ENCODE measurements at places on chromosomes 5 and 9.

- no peak for DNase-seq
Measured at GRCh38 chr5:105554568-105555169, 1992.1 kb upstream of the NUDT12 start.

GRCh38 chr9:11966786-11967185, 726.4 kb upstream of the TYRP1 start:
- no peak for DNase-seq

DNA sequence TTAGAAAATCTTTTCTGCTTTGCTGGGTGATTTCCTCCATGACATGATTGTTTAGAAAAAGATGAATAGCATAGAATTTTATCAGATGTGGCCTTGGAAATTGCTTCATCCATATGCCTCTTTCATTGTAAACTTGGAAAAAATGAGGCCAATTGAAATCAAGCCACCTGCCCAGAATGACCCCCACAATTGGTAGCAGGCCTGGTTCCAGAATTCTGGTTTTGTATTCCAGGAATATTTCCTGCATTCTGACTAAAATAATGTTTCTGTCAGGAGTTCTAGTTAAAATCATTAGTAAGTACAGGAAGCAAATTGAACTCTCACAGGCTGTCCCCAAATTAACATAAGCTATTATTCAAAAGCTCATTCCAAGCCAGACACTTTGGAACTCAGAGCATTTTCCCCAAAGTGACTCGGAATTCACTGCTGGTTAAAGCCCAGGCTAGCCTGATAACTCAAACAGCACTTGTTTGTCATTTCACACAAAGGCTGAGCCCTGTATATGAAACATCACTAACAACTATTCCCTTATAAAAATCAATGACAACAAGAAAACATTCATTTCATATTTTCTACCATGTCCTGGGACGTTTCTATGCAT, 75.1 kb upstream of the ADCY2 start:
- DNase-seq: no peak

GRCh38 chr5:140258873-140259272, 44.0 kb downstream of the PFDN1 start:
- DNase-seq: no peak

DNA sequence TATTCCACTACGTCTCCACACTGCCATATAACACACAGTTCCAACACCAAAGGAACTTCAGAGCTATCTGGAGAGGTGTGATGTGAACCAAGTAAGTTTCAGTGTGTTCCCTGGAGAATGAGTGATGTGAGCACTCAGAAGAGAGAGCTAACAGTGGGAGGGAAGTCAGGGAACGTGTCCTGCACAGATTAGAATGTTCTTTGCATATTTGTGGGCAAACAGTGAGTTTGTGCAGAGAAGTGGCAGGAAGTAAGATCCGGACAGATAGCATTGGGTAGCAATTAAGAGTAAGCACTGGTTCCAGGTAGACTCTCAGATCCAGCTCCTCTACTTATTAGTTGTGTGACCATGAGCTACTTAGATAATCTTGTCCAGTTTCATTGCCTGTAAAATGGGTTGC, 206.4 kb downstream of the PDZD2 start:
- DNase-seq: no peak

GRCh38 chr5:97231025-97231636, 48.1 kb upstream of the RIOK2 start:
- no peak for DNase-seq

GRCh38 chr9:127971357-127972235, 9.2 kb downstream of the EEIG1 start:
- no peak for DNase-seq

GRCh38 chr9:98017306-98017705, 34.2 kb downstream of the ANP32B start:
- no peak for DNase-seq

DNA sequence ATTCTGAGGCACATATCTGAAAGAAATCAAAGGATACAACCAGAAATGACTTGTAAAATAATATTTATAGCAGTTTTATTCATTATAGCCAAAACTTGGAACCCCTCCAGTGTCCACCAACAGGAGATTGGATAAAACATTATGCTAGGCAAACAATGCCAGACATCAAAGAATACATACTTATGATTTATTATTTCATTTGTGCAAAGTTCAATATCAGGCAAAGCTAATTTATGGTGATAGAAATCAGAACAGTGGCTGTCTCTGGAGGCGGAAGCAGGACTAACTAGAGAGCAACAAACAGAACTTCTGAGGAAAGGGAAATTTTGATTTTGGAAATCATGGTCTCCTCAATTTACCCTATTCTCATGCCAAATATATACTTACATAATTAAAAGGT, 193.1 kb downstream of the ICE1 start:
- DNase-seq: peak; percentile 63

- no peak for DNase-seq
Measured at GRCh38 chr9:126474786-126475485, 138.8 kb upstream of the LMX1B start.

- DNase-seq: no peak
Measured at GRCh38 chr5:54403885-54404416, 51.5 kb upstream of the HSPB3 start.

DNA sequence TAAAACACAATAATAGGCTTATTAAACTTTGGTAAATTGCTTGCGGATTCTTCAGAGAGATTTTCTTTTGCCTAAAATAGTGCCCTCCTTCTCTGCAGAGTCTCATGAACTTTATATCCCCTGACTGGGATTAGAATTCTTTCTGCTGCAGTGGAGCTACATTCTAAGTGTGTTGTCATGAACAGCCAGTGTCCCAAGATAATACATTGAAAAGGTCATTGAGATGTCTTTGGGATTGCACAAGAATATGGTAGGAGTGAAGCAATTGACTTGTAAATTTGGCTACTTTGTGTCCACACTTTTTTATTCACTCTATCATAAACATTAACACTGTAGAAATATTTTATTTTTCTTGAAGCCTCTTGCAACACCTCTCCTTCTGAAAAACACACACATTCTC, 604.5 kb downstream of the GABRG2 start:
- DNase-seq: no peak

DNA sequence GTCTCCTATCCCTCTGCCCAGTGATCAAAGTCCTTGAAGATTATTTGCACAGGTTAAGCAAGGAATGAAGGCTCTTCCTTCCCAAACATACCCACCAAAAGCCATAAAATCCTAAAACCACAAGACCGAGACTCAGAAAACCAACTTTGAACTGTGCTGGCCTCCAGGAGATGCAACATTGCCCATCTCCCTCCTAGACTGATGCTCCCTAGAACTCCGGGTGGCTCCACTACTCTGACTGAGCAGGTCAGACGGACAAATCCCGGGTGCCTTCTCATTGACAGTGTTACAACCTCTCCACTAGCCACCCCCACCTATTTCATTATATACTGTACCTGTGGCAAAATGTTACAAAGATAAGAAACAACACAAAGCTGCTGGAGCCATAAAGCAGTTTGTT, 110.1 kb downstream of the FANCC start:
- DNase-seq: no peak

All from NCI-H1417 treated with DMSO at 0.1 percent for 48 hours (cell line).